Caudate nucleus (tissue), 63 donors: ENCODE measurements at places on chromosomes 2 and 18.

GRCh38 chr2:172297950-172298349, 129.4 kb upstream of the ITGA6 start:
- DNase-seq, result no peak

DNA sequence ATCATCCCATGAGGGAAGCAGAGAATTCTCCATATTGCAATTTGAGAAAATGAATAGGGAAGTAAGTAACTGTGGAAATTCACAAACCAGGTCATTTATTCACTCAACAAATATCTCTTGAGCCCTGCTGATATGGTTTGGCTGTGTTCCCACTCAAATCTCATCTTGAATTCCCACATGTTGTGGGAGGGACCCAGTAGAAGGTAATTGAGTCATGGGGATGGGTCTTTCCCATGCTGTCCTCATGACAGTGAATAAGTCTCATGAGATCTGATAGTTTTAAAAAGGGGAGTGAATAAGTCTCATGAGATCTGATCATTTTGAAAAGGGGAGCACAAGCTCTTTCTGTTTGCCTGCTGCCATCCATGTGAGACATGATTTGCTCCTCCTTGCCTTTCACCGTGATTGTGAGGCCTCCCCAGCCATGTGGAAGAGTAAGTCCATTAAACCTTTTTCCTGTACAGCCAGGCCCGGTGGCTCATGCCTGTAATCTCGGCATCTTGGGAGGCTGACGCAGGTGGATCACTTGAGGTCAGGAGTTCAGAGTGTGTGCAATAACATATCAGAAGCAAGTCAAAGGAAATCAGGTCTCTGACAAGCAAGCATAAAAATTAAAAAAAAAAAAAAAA, 193.2 kb downstream of the NDUFA10 start:
- no peak for DNase-seq

- DNase-seq, result no peak
These were observed 149.6 kb downstream of the IRS1 start for GRCh38 chr2:226649871-226650660.

GRCh38 chr18:515156-515815, 14.8 kb upstream of the COLEC12 start:
- DNase-seq, result no peak

DNA sequence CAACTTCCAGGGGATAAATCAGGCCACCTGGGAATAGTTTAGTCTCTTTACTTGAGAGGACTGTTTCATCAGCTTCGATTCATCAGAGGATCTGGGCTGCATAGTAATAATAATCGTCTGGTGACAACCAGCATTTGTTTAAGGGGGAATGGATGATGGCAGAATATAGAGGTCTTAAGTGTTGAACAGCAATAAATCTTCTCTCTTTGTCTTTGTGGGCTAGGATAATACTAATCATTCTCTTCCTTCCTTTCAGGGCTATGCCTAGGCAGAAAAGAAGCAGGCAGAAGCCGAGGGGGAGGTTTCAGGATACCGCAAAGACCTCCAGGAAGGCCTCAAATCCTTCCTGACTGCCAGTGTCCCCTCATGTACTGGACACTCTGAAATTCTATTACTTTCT, 150.4 kb upstream of the GAREM1 start:
- DNase-seq, result no peak

- DNase-seq, result no peak
These were observed 21.2 kb downstream of the TRIB2 start for GRCh38 chr2:12737738-12738485.

GRCh38 chr2:28452534-28453081, 43.3 kb upstream of the PLB1 start:
- peak; percentile 16 for DNase-seq

DNA sequence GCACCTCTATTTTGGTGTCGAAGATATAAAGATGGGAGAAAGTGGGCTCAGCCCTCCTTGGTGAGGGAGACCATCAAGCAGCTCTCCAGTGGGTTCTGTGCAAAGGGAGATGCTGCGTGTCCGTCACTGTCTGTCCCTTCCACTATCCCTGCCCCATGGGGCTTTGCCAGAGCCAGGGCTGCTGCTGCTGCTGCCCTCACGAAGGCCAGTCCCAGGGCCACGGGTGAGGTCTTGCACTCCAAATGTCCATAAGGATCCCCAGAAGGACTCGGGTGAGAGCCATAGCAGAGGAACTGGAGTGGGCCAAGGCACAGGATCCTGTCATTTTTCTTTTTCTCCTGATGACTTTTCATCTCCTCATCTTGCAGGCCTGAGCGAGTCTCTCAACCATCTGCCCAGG, 3.7 kb upstream of the DIPK1C start:
- no peak for DNase-seq

GRCh38 chr2:85266146-85267041, 61.4 kb downstream of the TGOLN2 start:
- DNase-seq, result no peak

- DNase-seq, result no peak
These were observed 4.9 kb downstream of the KCNIP3 start for GRCh38 chr2:95301876-95302641.

DNA sequence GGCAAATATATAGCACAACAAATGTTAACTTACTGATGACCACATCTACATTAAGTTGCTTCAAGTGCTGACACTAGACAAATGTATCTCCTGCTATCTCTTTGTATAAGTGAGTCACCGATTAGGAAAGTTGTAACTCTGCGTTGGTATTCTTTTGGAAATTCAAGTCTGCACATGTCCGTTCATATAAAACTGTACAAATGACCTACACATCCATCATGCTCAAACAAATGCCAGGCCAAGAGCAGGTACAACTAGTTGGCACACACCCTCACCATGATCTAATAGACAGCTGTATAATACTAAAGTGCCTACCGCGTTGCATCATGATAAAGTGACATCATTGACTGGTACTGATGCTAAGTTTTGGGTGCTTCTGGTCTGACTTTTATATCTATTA, 141.1 kb downstream of the RBMS1 start:
- no peak for DNase-seq

DNA sequence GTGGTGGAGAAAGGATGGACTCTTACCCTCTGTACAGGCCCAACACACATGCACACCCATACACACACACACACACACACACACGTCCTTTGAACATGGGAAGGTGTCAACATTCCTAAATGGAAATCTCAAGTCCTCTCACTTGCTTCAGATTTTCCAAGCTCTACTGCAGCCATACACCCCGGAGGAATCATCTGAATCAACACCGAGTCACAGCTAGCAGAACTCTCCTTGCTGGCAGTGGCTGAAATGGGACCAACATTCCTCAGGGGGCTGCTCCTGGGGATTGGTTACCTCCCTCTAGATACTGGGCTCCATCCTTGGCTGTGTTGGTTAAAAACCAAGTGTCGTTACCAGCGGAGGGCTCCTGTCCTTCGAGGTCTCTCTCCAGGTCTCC, 112.7 kb downstream of the BCL11A start:
- no peak for DNase-seq

GRCh38 chr2:237126519-237127174, 41.0 kb downstream of the COPS8 start:
- DNase-seq, result no peak

- no peak for DNase-seq
These were observed 14.1 kb downstream of the PER2 start for GRCh38 chr2:238274152-238274865.

DNA sequence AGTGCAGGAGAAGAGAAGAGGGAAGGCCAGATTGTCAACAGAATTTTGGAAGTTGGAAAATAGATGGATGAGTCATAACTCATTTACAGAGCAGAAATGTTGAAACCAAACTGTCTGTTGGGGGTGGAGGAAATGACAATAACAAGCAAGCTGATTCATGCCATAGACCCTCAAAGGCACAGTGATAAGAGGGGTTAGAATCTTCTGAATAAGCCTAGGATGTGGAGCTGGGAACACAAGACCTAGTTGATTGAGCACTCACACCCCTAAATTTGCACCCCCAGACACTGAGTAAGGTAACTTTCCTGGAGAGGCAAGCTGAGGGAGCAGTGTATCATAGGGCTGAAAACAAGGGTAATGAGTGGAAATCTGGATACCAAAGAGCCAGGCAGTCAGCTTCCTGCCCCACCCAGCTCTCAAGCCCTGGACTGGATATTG, 141.4 kb downstream of the SCG2 start:
- no peak for DNase-seq

GRCh38 chr2:160493227-160494028, at the start of gene RBMS1:
TSS of gene RBMS1 (minus strand) at chr2:160493807. CDS start at chr2:160493363, 444 bp downstream.
- DNase-seq, result no peak

GRCh38 chr18:9100796-9101195, 1.7 kb upstream of the NDUFV2 start:
- DNase-seq, result no peak

DNA sequence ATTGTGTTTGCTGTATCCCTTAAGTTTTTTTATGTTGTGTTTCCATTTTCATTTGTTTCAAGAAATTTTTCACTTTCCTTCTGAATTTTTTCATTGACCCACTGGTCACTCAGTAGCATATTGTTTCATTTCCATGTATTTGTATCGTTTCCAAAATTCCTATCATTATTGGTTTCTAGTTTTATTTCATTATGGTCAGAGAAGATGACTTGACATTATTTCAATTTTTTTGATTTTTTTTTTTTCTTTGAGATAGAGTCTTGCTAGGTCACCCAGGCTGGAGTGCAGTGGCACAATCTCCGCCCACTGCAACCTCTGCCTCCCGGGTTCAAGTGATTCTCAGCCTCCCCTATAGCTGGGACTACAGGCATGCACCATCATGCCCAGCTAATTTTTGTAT, 11.3 kb upstream of the CAB39 start:
- DNase-seq, result no peak

- no peak for DNase-seq
These were observed 51.3 kb upstream of the ODC1 start for GRCh38 chr2:10499275-10499907.

- no peak for DNase-seq
These were observed 23.5 kb downstream of the TMEM37 start for GRCh38 chr2:119455066-119455718.

GRCh38 chr2:108324531-108325255, 36.0 kb downstream of the SULT1C2 start:
- no peak for DNase-seq

DNA sequence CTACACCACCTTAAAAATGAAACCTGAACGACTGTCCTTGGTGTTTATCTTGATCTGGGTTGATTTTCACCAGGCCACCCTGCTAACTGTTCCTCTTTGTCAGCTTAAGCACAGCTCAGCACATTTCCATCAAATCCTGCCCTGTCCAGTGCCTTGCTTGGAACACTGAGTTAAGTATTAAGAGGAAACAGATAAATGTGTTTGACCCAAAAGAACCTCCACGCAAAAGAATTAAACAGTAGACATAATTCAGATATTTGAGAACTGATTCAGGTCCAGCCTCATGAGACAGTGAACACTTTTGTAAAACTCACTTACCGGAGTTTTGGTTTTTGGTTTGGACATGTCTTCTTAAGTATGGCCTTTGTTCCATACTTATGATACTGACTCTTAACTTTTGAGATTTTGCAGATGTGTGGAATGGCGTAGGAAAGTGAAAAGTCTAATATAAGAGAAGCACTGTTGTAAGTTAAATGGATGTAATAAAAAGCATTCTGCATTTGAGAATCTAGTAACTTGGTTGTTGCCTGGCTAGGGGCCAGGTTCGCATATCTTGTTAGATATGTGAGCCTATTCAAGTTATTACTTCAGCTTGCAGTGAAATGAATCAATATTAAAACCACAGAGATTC, 88.9 kb upstream of the SERPINE2 start:
- DNase-seq, result no peak

DNA sequence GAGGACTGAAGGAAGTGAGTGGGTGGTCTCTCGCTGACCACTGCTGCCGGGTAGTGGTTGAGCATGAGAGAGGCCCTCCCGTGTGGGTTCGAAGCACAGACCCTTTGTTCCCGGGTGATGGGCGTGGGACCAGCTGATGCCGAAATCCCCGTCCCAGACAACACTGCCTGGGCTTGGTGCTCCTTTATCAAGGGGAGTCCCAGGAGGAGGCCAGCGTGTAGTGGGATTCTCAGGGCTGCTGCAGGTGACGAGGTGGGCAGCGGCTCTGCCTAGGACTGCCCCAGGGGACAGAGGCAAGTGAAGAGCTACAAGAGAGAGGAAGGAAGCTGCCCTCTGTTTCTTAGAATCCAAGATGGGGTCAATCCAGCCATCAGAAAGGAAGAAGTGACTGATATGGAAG, 251.3 kb upstream of the PXDN start:
- DNase-seq, result no peak

- no peak for DNase-seq
These were observed 95.8 kb downstream of the SPP2 start for GRCh38 chr2:234146087-234146826.

GRCh38 chr2:68404164-68404563, 39.1 kb downstream of the PLEK start:
- DNase-seq, result no peak

DNA sequence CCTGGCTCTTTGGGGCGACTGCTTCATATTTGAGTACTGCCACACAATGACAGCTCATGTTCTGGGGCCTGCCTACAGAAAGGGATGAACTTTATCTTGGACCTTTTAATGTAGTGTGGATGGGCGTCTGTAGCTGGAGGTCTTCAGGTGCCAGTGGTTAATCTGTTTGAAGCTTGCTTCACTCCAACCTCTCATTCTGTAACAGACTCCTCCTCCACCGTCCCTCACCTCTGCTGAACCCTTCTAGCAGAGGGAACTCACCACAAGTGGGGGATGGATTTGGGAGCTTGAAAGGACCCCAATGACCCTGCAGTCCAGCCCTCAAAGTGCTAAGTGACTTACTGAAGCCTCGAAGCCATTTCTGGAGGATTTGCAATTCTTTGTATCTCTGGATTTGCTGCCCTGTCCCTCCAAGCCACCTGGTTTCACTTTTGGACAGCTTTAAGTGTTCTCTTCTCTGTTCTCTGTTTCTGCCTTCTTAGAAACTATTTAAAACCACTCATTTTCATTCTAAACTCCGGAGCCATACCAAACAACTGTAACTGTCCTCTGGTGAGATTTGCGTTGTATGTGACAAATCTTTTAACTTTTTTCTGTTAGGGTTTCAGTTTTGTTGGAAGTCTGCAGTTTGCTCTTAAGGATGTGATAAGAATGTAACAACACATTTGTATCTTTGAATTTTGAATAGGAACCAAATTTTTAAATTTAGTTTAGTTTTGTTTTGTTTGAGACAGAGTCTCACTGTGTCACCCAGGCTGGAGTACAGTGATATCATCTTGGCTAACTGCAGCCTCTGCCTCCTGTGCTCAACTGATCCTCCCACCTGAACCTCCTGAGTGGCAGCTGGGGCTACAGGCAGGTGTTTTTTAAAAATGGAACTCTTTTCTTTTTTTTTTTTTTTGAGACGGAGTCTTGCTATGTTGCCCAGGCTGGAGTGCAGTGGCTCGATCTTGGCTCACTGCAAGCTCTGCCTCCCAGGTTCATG, 37.0 kb upstream of the CASP8 start:
- no peak for DNase-seq

- no peak for DNase-seq
These were observed 140.6 kb upstream of the NOSTRIN start for GRCh38 chr2:168661863-168662256.

GRCh38 chr2:74292751-74293150, 50.5 kb downstream of the SLC4A5 start:
- no peak for DNase-seq

DNA sequence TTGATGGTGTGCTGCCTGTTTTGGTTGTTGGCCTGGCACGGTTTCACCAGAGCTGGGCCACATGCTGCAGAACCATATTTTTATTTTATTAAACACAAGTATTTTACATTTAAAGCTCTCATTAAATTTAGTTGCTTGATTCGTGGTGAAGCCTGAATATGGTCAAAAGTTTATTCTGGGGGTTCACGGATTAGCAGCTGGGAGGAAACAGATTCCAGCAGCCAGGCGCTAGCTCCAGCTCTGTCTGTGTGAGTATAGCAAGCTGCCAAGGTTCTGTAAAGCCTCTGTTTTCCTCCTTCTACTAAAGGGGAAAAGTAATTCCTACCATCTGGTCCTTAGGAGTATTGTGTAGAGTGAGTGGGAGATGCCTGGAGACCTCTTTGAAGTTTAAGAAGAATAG, 22.5 kb downstream of the GATA6 start:
- DNase-seq, result no peak
